T-helper 2 cell treated with Interferon-gamma antibody and Interleukin-4, amounts not matched to agents 5 μg/mL and 100 μg/mL, for 36 hours (primary cell): ENCODE measurements at places on chromosomes 5 and 9.

- no peak for DNase-seq
Observed at GRCh38 chr9:81814401-81814793, 113.8 kb upstream of the SPATA31D4 start.

- no peak for DNase-seq
Observed at GRCh38 chr9:87007711-87008366, 60.5 kb upstream of the GAS1 start.

GRCh38 chr9:128233817-128234406, 30.7 kb downstream of the DNM1 start:
- DNase-seq = no peak

GRCh38 chr5:138603249-138603920, 28.2 kb upstream of the HSPA9 start:
- DNase-seq = peak; percentile 41

DNA sequence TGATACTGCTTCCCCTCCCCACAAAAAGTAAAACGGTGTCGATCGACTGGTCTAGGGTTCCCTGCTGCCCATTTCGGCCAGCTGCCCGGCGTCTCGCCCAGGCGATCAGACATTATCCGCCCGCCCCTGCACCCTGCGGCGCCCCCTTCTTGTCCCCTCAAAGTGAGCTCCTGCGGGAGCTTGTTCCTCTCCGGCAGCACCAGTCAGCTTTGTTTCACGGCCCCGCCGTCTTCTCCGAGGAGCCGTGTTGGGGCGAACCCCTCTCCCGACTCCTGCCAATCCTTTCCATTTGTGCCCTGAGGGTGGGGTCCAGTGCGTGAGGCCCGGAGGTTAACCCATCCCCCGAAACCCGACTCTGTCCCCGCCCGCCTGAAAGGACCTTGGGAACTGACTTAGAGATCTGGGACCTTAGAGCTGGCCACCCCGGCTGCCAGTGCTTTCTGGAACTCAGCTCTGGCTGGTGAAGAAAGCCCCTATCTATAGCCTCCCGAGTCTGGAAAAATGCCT, 518 bp downstream of the UBE2B start:
- DNase-seq = peak; percentile 48

- DNase-seq = no peak
Observed at GRCh38 chr5:179828756-179829421, 8.2 kb downstream of the SQSTM1 start.

GRCh38 chr5:160293901-160294561, 18.3 kb downstream of the CCNJL start:
- no peak for DNase-seq

DNA sequence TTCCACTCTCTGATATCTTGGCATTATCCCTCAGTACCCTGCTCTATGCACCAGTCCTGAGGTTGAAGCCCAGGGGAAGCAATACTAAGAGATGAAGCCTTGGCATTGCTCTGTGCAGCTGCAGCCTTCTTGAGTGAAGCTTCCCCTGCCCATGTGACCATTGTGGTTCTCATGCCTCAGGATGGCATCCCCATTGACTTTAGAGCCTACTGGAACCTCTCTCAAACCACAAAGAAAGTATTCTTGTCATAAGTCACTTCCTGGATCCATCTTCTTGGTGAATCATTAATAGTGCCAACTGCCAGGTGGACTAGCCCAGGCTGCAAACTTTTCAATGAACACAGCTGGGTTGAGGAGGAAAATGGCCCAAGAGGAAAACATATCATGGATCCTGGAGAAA, 283.9 kb upstream of the RFX3 start:
- DNase-seq = no peak

DNA sequence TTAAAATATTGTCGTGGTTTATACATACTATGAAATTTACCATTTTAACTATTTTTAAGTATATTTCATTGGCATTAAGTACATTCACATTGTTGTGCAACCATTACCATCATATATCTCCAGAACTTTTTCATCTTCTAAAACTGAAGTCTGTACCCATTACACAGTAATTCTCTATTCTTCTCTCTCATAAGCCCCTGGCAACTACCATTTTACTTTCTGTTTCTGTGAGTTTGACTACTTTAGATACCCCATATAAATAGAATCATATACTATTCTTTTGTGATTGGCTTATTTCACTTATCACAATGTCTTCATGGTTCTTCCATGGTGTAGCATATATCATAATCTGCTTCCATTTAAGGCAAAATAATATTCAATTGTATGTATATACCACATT, 30.3 kb downstream of the NDUFS4 start:
- DNase-seq = no peak
